ENCODE measurements at places on chromosomes 1 and 21.
A peak's percentile ranks its signal among the peaks of the same experiment; 100 is the strongest.

DNA sequence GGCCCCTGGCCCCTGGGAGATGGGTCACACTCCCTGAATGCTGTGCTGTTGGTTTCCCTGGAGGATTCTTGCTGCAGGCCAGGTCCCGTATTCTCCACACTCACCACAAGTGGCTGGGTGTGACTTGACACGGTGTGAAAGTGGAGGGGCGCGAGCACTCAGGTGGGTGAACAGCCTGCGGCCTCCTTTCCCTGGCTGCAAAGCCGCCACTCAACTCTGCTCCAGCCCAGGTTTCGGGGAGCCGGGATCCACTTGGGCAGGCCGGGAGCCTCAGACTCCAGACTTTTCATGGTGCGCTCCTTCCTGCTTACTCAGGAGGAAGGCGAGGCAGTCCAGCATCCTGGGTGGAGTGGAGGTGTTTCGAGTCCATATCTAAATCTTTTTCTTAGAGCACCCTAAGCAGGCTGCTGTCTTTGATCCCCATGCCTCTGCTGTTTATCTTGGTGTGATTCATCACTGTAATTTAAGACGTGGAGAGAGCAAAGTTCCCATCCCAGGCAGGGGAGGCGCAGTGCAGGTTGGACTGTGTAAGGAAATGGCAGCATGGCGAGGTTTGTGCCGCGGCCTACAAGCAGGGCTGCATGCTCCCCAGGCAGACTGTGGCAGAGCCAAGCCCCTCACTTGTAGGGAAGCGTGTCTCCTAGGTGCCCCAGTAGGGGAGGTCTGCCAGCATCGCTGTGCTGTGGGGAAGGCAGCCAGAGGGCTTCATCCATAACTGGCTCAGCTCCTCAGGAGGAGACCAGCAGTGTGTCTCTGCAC, 29.6 kb downstream of the VANGL1 start:
- peak; percentile 91 for DNase-seq

DNA sequence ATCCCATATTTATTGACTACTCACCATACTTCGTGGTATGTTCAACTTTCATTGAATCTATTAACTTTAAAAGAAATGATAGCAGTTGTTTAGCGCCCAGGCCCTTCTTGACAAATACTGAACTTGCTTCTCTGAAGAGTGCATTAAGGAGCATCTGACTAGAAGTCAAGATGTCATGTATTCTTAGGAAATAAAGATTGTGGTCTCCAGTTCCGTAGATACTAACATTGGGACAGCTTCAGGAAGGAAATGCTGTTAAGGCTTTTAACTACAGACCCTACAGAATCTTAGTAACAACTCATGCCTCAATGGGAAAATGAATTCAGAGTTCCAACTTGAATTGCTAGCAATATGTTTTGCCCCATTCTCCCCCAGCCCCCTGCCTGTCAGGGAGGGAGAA, 14.8 kb downstream of the LYST start:
- no peak for DNase-seq

DNA sequence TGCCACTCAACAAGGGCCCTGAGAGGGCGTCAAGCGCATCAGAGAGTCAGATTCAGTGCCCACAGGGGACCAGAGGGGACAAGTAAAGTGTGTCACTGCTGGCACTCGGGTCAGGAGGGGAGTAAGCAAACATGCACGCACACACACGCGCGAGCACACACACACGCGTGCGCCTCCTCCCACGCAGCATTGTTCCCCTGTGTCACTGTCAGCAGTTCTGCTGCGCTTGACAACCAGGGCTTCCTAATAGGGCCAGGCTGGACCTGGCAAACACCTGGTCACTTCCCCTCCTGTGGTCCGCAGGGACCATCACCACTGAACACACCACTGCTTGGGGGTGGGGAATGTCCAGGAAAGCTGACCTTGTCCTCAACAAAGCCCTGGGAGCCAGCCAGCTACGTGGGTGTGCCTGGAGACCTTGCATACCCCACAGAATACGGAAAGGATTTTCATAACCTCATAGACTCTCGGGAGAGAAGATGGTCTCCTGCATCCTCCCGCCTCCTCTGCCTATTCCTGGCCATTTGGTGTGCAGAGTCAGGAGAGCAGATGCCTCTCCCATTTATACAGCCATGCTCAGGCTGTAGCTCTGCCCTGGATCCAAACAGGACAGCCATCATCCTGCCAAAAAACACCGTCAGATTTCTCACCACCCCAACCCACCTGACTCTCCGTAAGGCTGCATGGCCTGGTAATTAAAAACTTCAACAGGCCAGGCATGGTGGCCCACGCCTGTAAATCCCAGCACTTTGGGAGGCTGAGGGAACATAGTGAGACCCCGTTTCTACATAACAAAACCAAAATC, 73.2 kb downstream of the SSBP3 start:
- DNase-seq = no peak

DNA sequence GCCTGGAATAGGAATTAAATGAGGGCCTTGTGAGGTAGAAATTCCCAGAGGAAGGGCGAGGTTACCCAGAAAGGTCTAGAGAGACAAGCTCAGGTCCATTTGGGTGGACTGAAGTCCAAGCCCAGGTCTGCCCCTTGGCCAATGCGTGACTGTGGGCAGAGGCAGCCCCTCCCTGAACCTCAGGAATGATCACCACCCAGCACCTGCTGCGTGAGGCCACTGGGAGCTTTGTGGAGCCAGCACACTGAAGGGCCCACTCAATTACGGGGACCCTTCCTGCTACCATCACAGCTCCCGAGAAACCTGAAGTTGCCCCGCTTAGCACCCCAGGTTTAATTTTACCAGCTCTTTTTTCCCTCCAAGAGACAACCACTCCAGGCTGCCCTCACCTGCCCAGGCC, 6.5 kb upstream of the MATN1 start:
- peak; percentile 88 for DNase-seq

DNA sequence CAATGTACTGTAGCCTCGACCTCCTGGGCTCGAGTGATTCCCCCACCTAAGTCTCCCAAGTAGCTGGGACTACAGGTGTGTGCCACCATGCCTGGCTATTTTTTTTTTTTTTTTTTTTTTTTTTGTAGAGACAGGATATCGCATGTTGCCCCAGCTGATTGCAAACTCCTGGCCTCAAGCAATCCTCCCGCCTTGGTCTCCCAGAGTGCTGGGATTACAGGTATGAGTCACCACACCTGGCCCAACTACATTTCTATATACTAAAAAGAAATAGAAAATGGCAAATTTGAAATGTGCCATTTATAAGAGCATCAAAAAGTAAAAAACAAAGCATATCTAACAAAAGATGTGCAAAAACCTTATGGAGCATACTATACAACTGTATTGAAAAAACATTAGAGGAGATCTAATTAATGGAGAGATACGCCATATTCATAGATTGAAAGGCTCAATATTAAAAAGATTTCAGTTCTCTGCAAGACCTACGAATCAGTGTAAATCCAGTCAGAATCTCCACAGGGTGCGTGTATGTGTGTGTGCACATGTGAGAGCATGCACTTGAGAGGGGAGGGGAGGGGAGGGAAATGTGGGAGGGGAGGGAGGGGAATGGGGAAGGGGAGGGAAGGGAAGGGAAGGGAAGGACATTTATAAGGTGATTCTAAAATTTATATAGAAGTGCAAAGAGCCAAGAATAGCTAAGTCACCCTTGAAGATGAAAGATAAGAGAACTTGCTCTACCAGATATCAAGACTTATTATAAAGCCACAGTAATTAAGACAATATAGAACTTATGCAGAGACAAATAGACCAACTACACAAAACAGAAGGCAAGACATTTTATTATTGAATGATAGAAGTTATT, 15.5 kb upstream of the PADI4 start:
- no peak for DNase-seq

DNA sequence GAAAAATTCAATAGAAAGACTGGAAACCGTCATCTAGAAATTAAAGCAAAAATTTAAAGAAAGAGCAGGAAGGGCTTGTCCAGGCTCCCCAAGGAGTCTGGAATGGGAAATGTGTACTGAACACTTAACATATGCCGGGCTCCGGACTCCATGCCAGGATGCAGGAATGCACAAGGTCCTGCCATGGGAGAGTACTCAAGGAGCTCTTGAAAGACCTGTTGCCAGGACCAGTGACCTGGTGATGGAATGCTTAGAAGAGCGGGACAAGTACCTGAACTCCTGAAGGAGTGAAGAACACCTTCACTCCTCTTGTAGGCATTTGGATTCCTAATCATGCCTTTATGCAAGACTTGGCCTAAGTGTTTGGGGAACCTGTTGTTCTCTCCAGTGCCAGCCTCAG, 16.9 kb upstream of the DSCAM start:
- DNase-seq = no peak

- DNase-seq = peak; percentile 7
These were observed 1.5 kb upstream of the PPP2R5A start for GRCh38 chr1:212283741-212284140.

DNA sequence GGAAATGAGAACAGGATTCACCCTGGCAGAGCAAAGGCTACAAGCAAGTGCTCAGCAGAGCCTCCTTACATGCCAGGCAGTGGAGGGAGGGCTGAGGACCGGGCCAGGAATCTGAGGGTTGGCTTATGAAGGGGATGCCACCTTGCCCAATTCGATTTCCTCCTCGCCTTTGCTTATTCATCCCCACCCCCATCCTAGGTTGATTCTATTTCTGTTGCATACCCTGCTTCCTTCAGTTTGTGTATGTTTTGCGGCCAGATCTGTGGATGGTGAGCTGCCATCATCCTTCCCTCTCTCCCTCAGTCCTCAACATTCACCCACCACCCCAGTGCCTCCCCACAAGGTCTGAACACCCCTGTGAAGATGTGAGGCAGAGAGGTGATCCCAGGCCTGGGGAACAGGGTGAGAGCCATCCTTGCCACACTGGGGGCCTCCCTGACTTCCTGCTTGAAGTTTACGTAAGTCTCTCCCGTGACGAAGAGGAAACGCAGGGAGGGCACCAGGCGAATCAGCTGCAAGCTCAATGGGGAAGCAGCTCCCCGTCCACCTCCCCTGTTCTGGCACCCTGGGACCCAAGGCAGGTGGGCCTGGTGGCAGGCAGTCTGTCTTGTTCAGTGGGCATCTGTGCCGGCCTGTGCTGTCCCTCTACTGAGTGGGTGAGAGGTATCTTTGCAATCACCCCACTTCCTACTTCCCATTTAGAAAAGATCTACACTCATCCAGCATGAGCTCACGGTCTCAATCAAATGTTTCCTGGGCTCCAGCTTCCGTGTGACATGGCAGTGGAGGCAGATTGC, 50.6 kb upstream of the CNTN2 start:
- DNase-seq = no peak

DNA sequence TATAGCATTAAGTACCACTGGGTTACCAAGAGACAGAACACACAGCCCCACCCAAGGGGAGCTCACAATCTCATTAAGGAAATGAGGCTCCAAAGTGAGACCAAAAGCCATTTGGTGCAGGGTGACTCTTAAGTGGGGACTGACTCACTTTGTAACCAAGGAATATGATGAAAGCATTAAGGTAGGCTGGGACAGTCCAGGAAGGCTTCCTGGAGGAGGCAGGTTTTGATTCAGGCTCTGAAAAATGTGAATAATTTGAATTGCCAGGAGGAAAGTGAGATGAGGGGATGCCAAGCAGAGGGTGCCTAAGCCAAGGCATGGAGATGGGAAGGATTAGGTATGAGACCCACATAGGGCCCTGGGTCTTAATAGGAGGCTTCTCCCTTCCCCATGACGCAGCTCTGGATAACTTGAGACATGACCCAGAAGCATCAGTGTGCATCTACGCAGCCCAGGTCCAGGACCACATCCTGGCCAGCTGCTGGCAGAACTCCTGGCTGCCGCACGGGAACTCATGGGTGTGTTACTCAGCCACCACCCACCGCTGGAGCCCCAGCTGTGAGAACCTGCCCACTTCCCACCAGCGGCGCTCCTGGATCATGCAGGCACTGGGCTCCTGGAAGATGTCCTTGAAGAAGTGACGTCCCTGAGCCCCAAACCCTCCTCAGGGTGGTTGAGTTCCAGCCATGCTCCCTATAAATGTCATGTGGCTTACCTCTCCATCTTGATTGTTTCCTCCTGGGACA, 5.9 kb upstream of the TTC4 start:
- no peak for DNase-seq

DNA sequence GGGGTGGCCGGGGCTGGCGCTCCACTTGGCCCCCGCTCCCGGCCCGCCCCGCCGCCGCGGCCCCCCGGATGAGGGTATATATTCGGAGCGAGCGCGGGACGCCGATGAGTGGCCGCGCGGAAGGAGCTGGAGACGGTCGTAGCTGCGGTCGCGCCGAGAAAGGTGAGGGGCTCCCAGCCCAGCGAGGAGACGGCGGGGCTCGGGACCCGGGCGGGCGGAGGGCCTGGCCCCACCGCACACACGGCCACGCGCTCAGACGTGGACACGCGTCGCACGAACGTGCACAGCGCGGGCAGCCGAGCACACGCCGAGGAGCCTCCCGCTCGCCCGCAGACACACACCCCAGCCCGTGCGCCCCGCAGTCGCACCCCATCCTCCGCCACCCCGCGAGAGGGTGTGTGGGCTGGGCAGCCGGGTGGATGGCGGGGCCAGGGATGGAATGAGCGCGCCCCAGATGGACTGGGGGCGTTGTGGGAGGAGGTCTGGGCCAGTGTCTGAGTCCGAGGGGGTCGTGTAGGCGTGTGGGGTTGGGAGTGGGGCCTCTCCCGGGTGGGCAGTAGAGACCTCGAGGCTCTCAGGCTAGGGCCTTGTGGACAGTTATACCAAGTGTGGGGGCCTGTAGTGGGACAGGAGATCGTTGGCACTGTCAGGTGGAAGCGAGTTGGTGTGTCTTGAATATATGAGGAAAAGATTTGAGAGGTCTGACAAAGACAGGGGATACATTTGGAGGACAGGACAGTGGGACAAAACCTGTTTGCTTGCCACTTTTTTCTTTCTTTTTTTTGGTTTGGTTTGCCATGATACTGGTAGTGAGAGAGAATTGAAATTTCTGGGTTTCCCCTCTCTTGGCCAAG, at the start of gene UAP1:
Gene UAP1, plus strand, starts transcription at position 107 of the 854 bp plus-strand sequence. CDS start 4,347 bp downstream, outside the sequence.
- DNase-seq = peak; percentile 71

- DNase-seq = peak; percentile 32
These were observed 769 bp downstream of the GPSM2 start for GRCh38 chr1:108877348-108878159.

GRCh38 chr1:233981042-233981675, 76.7 kb downstream of the SLC35F3 start:
- DNase-seq = no peak

DNA sequence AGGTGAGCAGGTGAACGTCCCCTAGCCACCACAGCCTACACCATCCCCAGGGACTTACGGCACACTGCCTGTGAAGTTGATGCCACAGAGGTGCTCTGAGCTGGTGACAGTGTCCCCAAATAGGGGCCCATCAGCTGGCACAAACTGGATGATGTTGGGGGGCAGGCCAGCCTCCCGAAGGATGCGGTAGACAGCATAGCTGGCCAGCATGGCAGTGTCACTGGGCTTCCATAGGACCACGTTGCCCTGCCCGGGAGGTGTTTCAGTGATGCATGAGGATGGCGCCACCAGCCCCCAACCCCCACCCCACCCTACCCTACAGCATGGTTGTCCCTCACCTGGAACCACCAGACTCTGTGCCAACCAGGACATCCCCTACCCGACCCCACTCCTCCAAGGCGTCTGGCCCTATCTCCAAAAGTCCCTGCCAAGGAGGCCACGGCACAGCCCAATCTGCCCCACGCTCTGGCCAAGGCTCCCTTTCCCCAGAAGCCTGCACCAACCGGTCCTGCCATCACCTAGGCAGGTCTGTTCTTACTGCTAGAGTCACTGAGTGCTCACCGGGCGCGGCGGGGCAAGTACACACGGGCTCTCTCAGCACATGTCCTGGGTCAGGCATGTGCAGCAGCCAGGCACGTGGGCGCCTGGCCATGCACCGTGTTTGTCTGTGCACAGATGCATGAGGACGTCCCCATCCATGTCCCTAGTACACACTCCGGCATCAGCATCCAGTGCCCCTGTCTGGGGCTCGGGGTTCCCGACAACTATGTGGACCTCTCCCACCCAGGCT, 20.5 kb downstream of the ALDH4A1 start:
- DNase-seq = no peak

Measured in large intestine (tissue), 12 donors.